Left renal pelvis (tissue), 4 donors: ENCODE measurements at places on chromosomes 12 and 14. TPM values are rescaled to one million over a fixed set of nuclear protein-coding genes. Genes with fewer than 3 reads are reported as not detected.

Gene OS9
- polyA plus RNA-seq, result 210 TPM

Gene SLCO1B3
- polyA plus RNA-seq, result 0.33 TPM

Gene RTN1
- 4.6 TPM for polyA plus RNA-seq

Gene NINJ2
- 2.3 TPM for polyA plus RNA-seq

Gene ZC2HC1C
- 7.1 TPM for polyA plus RNA-seq

DNA sequence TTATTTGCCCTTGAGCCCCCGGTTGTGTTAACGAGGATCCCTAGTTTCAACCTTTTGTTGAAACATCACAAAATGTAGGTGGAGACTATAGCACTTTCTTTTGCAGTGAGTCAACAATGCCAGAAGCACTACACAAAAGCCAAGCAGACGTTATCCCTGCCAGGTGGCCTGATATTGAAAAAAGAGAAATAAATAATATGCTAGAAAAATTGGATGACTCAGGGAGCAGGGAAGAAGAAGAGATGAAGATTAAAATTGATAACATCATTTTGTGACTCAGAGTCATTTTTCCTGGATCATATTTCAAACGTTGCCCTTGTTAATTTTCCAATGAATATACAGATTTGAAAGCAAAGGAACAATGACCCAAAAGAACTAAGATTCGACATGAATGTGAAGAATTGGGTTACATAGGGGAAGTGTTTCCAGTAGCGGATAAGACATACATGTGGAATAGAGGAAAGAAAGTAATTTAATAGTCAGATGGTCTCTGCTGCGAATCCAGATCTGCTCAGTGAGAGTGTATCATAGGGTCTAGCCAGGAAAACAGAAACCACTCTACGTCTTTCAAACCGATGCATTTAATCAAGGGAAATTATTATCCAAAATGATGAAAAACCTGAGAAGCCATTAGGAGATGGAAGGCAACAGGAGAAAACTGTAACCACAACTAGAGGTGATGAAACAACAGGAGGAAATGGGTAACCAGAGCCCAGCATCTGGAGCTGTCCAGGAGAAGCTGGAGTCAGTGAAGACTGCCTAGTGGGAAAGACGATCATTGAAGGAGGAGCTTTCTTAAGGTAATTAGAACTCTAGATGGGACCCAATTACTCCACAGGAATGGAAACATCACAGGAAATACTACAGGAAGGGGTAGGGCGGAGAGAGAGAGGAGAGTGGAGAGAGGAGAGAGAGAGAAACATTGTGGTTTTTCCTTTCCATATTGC is 57.9 kb downstream of the RERG start:
- DNase-seq, result no peak

DNA sequence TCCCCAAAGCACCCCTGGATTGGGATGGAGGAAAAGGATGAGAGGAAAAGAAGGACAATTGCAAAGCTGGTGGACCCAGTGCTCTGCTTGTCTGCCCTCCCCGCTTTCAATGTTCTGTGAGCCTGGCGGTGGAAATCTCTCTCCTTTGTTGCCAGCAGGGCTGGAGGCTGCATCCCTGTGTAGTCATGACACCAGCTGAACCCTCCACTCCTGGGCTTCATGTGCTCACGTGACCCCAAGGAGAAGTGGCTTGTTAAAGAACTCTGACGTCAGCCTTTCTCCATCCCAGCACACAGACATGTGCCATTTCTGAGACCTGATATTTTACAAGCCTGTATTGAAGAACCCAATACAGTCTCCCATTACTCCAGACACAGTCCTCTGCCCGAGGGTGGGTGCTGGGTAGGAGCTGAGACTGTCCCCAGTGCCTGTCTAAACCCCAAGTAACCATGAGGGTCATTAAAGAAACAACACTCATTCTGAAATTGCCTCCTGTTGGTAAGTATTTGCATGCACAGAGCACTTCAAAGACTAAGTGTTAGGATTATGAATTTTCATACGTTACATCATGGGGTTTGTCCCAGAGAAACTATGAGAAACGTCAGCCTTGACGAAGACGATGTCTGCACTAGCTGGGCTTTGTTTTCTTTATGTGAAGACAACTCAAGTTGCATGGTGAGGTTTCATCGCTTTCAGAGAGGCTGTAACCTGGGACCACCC is 21.7 kb downstream of the GALNT16 start:
- no peak for DNase-seq

DNA sequence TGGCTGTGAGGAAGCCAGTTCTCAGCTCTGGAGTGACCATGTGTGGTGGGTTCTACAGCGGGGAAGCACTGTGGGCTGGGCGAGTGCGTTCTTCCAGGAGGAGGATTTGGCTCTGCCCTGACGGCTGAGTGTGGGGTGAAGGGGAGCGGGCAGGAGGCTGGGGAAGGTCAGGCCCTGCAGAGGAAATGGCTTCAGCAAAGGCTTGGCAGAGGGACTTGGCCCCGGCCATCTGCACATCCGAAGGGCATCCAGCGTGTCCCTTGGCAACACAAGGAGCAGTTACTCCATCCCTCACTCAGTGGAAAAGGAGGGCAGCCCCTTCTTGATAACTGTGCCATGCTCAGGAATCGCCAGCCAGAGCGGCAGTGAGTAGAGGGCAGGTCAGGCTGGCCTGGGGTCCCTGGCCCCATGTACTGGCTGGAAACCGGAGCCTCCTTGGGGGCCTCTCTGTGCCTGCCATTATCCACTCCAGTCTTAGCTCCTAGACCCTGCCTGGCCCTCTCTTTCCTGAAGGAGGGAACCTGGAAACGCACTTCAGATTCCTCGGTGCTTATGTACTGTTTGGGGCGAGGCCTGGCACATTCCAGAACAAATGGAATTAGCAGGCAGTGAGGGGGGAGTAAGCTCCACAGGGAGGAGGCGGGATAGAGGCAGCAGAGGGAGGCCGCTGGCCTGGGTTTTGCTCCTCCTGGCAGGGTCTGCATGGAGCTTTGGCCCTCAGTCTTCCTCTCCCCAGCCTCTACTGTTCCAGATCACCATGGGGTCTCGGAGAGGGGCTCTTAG is 133.6 kb upstream of the NCOR2 start:
- DNase-seq, result no peak

- DNase-seq, result no peak
Observed at GRCh38 chr14:90604356-90604755, 207.5 kb downstream of the CALM1 start.

GRCh38 chr12:65051218-65051617 is 69.9 kb downstream of the WIF1 start:
- DNase-seq, result no peak

DNA sequence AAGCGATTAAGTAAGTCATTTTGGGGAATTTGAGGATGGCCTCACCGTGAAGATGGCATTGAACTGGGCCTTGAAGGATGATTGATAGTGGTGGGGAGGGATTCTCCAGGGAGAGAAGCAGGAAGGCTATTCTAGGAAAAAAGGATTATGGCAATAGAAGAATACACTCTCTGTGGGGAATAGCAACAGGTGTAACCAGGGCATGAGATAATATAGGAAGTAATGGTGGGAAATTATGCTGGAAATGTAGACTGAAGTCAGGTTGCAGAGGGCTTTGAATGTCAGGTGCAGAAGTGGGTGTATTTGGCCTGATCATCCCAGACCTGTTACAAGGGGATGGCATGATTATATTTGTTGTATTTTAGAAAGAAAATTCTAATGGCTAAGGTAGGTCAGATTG is 4.6 kb upstream of the ANO4 start:
- DNase-seq, result no peak

DNA sequence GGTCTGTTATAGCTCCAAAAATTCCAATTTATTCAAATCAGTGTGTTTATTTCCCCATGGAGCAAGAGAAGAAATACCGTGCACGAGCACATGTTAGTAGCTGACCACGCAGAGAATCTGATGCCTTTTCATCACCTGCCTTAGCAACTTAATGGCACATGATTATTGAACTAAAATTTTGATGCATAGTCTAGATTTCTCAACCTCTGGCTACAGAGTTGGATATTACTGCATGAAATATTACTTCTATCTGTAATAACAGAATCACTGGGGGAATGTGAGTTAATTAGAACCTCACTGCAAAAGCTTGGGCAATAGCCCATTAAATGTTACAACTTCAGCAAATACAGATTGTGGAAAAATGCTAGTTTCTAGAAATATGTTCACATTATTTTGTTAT is 335.8 kb downstream of the FLRT2 start:
- no peak for DNase-seq
